ENCODE measurements at places on chromosomes 2 and 18.
A peak's percentile ranks its signal among the peaks of the same experiment; 100 is the strongest.

- DNase-seq, result peak; percentile 32
Measured at GRCh38 chr18:6482198-6482977, 67.7 kb upstream of the L3MBTL4 start.

GRCh38 chr2:116687371-116687770 is 1127.1 kb upstream of the DDX18 start:
- no peak for DNase-seq

DNA sequence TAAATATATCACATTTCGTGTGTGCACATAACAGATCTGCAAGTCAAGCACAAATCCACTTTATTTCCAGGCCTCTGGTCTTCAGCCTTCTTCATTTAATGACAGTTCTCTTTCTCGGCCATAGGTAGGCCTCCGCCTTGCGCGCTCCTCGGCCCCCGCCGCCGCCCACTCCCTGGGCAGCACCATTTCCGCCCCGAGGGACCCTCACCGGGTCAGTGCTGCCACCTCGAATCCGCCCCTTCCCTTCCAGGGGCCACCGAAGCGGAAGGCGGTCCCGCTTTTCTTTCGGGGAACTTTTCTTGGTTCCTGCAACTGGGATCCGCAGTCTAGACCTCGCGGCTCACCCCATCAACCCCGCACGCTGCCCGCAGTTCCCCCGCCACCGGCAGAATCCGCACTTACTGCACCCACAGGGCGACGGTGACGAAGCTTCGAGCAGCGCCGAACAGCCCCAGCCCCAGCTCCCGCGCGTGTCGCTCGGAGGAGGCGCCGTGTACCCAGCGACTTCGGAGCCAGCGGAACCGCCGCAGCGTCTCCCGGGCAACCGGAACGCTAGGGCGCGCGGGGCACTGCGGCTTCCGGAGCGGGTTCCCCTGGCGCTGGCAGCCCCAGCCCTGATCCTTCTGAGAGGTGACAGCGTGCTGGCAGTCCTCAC is at the start of gene CDKL4:
TSS of gene CDKL4 (minus strand) at position 502 of the 655 bp plus-strand sequence.
- no peak for DNase-seq

GRCh38 chr18:48932462-48932818 is 18.3 kb downstream of the SMAD7 start:
- DNase-seq, result no peak

- no peak for DNase-seq
Measured at GRCh38 chr2:173955004-173955403, 10.2 kb downstream of the SP3 start.

GRCh38 chr2:187003611-187004010 is 154.6 kb upstream of the ZSWIM2 start:
- DNase-seq, result no peak

GRCh38 chr2:190431907-190432306 is 23.8 kb downstream of the MFSD6 start:
- DNase-seq, result no peak
